AG04449 (cell line): ENCODE measurements at places on chromosomes 12 and 14.

DNA sequence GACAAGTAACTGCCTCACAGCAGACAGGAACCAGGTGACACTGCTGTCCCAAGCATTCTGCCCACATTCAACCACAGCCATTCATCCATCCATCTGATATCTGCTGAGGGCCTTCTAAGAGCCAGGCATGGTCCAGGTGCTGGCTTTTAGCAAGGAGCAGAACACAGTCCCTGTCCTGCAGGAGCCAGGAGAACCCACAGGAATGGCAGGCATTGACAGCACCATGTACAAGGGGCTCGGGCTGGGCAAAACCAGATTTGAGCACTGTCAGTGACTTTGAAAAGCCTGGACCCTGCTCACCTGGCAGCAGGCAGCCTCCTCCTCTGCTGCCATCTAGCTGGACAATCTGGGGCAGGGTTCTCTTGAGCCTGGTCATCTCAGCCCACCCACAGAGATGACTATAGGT is 137.0 kb downstream of the ZFP36L1 start:
- no peak for DNase-seq

GRCh38 chr14:105461903-105462302 is 12.7 kb upstream of the CRIP2 start:
- no peak for DNase-seq

GRCh38 chr12:92462049-92462448 is 240.7 kb upstream of the PLEKHG7 start:
- DNase-seq: no peak

DNA sequence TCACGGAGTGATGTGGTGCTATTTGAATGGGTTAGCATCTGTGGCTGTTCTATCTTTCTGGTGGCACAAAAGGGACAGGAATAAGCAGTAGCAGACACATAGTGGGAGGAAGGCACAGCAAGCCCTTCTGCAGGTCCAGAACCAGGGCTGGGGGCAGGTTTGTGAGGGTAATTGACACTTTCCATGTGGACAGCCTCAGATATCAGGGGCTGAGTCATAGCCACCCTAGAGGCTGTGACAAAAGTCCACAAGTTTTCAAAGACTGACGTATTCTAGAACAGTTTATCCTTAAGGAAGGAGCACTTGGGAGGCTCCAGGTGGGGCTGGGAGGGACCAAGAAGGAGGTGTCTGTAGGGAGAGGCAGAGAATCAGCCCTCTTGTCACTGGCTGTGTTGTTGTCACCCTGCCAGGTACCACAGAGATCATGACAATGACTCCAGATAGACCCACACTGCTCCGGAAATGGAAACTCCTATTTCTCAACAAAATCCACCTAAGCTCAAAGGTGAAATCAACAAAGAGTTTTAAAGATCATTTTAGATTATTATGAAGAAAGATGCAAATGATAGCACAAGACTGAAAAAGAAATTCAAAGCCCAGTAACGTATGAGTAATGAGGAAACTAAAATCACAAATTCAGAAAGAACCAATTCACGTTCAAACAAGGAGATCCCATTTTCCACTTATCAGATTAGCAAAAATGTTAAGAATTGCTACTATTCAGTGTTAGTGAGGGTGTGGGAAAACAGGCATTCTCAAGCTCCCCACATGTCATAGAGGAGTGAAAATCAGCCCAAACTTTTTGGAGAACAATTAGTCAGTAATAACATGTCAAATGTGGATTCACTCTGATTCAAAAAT is 48.3 kb downstream of the NFKBIA start:
- DNase-seq: no peak

- DNase-seq: no peak
These were observed 6.4 kb upstream of the TBPL2 start for GRCh38 chr14:55446833-55447232.

DNA sequence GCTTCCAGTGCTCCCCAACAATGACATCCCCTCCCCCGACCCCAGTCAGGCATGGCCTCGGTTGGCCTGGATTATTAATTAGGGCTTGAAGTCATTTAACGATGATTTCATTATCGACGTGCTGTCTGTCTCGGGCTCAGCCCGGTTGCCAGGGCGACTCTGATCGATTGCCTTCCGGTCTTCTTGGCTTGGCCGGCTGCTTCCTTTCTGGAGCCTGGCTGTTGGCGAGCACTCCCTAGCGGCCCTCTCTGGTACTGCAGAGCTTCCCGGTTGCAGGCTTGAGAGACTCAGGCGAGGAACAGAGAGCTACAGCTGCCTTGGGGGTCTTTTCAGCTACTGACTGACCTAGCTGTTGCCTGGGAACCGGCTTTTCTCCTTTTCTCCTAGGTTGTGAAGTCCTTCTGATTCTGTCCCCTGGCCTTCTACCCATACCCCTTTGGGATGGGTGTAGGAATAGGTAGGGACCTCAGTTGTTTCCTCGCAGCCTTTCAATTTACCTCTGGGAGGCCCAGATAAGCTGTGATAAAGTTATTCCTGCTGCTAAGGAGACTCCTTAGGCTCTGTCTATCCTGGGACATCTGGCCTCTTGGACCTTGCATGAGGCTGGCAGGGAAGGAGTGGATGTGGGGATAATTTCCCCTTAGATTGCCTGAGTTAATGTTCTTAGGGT is 5.5 kb upstream of the CISTR start:
- DNase-seq: no peak
